ENCODE measurements at places on chromosomes 2 and 18. TPM values are rescaled to one million over a fixed set of nuclear protein-coding genes. Genes with fewer than 3 reads are reported as not detected.

CNTNAP5 gene
- not detected for total RNA-seq

DNA sequence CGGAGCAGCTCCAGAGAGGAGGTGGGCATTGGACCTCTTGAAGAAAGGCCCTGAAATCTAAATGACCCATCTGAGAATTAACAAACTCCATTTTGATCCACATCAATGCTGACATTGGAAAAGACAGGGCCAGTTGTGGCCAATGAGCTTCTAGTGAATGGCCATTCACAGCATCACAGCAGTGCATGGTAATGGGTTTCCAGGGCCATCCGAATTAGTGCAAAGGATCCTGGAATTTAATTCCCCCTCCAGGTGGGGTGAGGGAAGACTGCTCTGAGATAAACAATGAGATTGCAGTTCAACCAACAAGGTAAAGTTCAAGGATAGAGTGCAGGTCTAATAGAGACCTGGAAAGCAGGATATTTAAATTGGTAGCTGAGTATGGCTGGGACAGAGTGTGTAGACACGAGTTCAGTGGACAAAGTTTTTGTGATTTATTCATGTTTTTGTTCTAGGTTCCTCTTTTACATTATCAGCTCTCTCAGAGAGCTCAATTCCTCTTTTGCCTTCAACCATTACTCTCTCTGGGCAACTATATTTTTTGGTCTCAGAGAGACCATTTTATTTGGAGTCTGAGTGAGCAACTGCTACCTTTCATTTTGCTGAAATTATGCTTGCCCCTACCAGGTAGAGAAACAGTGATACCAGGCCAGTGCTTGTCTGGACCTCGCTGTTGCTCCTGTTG is 5.0 kb downstream of the TACR1 start:
- DNase-seq: no peak

PAIP2B gene
- total RNA-seq: 76.6 TPM

CEBPZOS gene
- 61.3 TPM for total RNA-seq

DNA sequence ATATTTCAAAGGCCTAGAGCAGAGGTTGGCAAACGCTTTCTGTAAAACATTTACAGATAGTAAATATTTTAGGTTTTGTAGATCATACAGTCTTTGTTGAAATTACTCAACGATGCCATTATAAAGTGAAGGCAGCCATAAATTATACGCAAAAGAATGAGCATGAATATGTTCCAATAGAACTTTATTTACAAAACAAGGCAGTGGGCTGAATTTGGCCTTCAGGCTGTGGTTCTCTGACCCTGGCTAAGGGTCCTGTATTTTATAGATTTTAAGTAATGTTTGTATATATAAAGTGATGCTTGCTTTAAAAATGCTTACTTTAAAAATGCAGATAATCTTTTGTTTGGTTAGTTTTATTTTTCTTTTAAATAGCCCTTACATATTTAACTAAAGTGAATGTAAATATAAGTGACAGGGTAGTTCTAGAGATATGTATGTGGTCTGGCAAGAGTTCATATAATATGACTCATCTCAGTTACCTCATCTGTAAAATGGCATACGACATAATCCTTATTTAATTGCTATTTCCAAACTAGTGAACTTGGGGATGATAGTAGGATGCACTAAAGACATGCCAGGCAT is 51.7 kb upstream of the ATP5MC3 start:
- DNase-seq: no peak

EMILIN1 gene
- 18.4 TPM for total RNA-seq

SP140L gene
- total RNA-seq: 4.3 TPM

- DNase-seq: no peak
Observed at GRCh38 chr2:145344076-145344724, 824.3 kb upstream of the ZEB2 start.

GRCh38 chr2:45009303-45009927 is at the start of gene SIX2:
Gene SIX2, minus strand, starts transcription at chr2:45009452. Its CDS starts 342 bp downstream, at chr2:45009110.
- peak; percentile 90 for DNase-seq

DNA sequence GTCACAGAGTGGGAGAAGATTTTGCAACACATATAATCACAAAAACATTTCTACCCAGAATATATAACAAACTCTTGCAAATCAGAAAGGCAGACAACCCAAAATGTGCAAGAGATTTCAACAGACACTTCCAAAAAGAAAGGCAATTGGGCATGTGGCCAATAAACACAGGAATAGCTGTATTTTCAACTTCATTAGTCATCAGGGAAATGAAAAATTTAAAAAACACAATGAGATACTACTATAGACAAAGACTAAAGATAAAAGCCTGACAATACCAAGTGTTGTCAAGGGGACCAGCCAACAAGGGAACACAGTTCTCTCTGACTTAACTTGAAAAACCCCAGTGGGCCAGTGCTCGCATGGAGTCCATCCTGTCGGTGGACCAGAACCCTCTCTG is 40.5 kb downstream of the MTHFD2 start:
- DNase-seq: no peak

GRCh38 chr18:77255426-77256105 is 5.9 kb downstream of the GALR1 start:
- no peak for DNase-seq

- no peak for DNase-seq
Observed at GRCh38 chr2:53631313-53632125, 136.1 kb upstream of the CHAC2 start.

DNA sequence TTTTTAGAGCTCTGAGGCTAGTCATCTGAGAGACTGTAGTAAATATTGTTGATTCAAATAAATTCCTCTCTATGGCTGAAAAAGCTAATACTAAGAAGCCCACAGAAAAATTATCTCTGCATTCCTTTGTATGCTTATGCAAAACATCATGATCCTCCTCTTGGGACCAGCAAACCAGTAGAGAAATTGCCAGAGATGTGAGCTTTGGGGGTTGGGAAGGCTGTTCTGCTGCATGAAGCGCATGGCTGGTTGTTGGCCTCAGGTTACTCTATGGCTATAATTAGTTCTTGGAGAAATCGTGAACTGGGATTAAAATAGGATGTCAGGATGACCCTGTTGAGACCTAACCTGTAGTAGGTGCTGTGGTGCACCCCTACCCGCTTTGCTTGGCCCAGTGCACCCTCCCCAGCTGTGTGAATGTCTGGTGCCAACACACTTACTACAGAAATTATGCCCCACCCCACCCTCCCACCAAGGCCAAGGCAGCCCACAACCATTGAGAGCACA is 35.5 kb upstream of the C1D start:
- no peak for DNase-seq

GRCh38 chr2:168371273-168372019 is 84.6 kb upstream of the CERS6 start:
- DNase-seq: no peak

GRCh38 chr18:68696937-68697336 is 18.0 kb downstream of the TMX3 start:
- DNase-seq: no peak

DNA sequence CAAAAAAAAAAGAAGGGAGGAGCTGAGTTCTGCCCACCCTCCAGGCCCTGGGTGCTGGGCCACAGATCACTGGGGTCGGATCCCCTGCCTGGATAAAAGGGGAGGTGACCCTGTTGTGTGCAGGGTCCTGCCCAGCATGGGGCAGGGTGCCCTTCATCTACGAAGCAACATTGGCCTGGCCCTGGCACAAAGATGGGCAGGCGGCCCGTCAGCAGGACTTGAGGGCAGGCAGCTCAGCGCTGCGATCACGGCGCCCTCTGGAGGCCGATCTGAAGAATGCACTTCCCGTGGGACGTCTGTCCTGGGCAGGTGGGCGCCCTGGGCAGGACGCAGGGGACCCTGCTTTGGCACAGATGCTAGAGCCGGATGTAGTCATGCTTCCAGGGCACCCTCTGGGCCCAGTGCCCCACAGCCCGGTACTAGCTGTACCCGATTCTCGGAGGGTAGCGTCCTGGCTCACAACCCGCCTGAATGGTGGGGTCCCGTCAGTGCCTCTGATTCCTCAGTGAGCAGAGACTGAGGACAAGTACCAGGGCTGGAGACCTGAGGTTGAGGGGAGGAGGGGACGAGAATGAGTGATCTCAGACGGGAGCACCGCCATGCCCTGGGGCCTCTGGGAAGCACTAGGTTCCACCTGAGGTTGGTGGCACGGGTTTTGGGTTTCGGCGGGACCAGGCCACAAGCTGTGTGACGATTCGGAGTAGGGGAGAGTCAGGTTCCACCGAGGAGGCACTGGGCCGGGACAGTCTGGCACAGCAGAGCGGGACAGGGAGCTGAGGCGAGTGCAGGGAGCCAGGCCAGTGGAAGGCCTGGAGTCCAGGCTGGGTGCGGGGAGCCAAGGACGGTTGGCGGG is 18.0 kb downstream of the ARID5A start:
- DNase-seq: peak; percentile 68

- DNase-seq: no peak
Observed at GRCh38 chr2:149422337-149422990, 92.1 kb downstream of the LYPD6 start.

- no peak for DNase-seq
Observed at GRCh38 chr18:76457475-76457874, 37.6 kb downstream of the ZNF516 start.

DNA sequence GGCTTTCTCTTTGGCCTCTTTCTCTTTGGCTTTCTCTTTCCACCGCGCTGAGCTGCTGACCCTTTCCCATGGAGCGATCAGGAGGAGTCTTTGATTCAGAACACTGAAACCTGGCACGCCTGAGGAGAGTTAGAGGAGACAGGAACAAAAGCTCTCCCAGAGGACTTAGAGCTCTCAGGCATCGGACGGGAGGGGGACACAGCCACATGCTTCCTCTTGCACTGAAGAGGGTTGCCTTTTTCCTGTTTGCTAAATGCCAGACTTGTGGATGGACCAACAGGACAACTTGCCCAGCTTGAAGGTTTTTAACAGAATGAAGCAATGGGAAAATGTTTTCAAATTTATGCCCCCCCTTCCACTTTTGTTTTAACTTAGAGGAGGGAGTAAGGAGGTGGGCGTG is 3.6 kb upstream of the PTPN18 start:
- DNase-seq: no peak

- DNase-seq: no peak
Observed at GRCh38 chr2:162914161-162914560, 75.6 kb upstream of the KCNH7 start.

ATRAID gene
- 121 TPM for total RNA-seq

Measured in left ventricle myocardium inferior (tissue), 1 donor.